ENCODE measurements at places on chromosomes 2 and 18.

- DNase-seq = no peak
Observed at GRCh38 chr2:163649080-163649479, 86.7 kb downstream of the FIGN start.

- DNase-seq = peak; percentile 20
Observed at GRCh38 chr2:145022666-145023333, 502.9 kb upstream of the ZEB2 start.

DNA sequence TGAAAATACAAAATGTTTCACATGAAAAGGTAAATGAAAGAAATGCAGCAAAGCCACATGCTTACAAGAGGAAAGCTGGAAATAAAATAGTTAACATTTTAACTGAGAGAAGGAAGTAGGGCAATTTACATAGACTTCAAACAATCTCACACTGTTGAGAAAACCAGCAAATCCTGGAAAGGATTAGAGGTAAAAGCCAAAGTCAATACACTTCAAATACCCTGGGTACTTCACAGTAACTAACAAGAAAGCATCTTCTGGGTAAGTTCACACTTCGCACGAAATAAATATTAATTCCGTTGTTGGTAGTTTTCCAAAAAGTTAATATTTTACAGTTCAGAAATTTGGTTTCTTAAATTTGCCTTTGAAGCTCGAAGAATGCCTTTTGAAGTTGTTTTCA, 3.5 kb upstream of the ERICH2 start:
- DNase-seq = no peak

GRCh38 chr2:177998996-177999395, 73.6 kb downstream of the PDE11A start:
- no peak for DNase-seq

DNA sequence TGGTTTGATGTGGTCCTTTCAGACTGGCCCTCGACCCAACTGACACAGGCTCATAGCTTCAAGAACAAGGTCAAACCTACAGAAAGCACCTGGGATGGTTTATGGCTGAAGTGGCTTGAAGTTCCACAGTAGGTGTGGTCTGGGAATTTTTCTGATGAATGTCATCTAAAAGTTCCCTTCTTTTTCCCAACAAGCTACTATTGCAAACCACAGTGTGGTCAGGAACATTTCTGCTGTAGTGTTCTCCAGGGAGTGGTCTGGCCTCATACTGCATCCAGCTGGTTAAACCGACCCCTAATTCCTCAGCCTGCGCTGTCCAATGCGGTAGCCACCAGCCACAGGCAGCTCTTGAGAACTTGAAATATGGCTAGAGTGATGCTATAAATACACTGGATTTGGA, 92.7 kb downstream of the FAM124B start:
- DNase-seq = peak; percentile 38

DNA sequence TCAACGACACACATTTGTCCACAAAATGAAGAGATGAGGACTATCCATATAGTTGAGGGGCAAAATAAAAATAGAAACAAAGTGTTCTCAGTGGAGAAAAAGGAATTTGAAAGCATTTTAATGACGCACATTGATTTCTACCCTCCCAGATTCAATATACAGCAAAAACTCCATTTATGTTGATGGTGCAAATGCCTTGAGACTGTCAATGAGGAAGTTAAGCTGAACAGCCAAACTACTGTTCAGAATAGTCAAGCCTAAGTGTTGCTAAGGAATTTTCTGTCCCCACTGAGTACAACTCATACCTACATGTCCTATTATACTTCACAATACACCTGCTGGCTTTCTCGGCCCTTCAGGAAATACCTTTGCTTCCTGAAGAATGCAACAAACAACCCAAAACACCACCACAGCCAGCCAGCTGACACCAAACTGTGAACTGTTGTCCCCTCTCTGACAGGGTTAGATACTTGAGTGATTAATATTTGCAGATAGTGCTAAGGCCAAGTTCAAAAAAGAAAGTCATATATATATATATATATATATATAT, 27.8 kb upstream of the DARS1 start:
- peak; percentile 42 for DNase-seq

DNA sequence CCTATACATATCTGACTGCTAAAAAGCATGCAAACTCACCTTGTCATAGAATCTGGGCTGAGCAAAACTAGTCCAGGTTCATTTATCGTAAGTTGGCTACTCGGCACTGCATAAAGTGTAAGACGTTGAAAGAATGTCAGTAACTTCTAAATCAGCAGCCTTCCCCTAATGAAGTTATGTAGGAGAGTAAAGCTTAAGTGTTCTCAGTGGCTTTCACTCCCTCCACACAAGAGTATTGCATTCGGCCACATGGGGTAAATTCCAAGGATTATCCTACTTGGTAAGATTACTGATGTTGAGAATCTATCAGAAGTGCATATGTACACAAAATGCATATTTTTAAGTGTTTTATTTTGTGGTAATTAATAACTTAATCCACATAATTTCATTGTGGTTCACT, 130.1 kb downstream of the LCLAT1 start:
- no peak for DNase-seq

DNA sequence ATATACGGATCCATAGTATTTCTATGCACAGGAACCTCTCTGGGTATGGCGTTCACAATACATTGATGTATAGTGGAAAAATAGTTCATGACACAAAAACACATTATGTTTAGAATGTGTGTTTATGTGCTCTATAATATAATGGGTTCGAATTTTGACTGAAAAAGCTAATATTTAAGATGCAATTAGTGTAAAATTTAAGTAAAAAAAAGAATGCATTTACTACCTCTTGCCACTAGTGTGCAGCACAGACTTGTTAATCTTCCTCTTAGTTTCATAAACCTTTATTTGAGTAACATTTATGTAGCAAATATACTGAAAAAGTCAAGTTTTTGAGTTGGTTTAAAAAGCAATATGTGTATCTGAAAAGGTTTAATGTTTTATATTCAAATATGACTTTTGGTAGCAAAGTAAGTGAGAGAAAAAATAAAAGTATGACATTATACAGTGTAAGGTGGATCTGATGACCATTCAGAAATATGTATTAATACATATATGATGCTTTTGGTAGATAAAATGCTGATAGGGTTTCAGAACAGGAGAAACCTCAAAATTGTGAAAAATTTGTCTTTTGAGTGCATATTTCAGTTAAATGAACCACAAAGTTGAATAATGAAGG, 49.4 kb downstream of the CCDC102B start:
- DNase-seq = peak; percentile 54

DNA sequence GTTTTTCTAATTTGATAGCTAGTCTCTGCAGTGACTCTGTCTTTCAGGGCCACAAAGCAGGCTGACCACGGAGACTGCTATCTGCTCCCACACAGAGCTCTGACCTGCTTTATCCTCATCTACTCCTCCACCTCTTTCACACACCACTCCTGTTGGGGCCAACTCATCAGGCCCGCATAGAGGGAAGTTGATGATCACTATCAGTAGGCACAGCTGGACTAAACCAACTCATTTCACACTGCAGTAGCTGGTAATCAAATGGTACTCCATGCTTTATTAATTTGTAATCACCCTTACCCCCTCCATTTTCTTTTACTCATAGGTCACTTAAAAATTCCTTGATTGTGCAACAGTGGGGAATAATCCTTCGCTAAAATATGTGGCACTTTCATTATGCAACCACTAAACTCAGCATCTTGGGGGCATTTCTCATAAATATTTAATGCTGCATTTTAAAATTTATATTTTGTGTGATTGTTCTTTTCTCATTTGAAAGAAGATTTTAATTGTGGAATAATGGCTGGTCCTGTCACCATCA, 249.8 kb upstream of the GCFC2 start:
- DNase-seq = no peak

GRCh38 chr18:505483-506122, 5.1 kb upstream of the COLEC12 start:
- no peak for DNase-seq

DNA sequence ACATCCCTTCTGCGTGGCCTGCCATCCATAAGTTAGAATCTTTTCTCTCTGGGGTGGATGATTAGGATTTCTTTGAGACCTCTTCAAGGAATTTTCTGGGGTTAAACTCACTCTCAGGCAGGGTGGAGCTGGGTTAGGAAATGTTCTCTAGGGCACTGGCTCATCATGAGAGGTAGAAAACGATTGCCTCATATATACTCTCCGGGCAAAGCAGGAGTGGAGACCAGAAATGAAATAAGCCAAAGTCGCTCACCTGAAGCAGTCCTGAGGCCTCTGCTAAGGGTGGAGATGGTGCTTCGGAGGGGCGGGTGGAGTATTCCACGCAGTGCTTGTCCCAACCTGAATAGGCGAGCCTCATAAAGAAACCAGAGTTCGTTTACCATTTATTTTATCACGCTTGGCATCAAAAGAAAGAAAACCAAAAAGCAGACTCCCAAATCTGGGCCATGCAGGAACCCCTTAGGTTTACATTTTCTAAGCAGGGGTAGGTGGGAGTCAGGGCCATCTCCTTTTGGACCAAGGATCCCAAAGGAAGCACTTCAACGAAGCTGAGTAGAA, 249.3 kb upstream of the MEIS1 start:
- DNase-seq = no peak

DNA sequence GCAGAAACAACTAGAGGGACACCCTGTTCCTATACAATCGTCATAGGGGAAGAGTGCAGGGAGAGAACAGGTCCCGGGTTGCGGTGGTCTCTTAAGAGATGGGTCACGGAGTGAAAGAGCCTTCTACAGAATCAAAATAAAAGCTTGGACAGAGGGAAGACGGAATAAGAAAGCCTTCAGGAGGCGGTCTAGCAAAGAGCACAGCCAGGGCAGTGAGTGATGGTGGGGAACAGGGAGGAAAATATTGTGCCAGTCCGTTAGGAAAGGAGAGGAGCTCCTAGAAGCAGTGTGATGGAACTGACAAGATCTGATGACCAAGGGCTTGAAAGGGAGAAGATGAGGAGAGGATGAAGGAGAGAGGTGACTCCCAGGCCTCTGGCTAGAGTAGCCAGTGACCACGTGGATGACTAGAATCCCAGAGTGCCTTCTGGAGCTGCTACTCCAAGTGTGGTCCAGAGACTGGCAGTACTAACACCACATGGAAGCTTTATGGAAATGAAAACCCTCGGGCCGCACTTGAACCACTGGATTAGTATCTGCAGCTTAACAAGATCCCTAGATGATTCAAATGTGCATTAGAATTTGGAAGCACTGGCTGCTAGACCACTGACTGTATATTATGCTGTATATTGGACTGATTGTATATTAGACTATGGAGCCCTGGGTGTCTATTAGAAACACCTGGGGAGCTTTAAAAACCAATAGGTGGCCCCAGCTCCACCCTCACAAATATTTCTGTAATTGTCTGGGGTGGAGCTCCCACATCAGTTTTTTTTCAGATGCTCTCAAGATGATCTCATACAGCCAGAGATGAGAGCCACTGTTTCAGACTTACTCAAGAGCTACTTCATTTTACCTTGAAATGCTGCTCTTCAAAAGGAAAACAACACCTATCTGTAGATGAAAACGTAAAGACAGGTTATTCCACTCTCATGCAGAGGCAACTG, 1.1 kb upstream of the EVA1A start:
- no peak for DNase-seq

DNA sequence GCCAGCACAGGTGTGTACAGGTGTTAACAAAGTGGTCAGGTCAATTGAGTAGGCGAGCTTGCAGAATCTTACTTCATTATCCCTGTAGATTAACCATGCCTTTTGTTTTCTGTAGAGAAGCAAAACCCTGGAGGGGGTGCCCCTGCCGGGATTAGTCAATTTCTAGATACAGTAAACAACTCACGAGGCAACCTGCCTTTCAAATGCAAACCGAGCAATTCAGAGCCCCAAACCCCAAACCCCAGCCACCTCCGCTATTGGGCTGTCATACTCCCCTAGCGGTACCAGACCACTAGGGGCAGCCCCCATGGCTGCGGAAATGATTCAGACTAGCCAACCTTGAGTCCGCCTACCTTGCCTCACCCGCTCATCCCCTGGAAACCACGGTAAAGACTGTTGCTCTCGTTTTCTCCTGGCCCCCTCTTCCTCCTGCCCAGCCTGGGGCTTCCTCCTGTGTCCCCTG, 61.4 kb upstream of the KIF5C start:
- no peak for DNase-seq
